ENCODE measurements at places on chromosomes 11 and 22. TPM values are rescaled to one million over a fixed set of nuclear protein-coding genes. Genes with fewer than 3 reads are reported as not detected.

- no peak for DNase-seq
Observed at GRCh38 chr11:13368041-13368446, 90.5 kb downstream of the BMAL1 start.

DNA sequence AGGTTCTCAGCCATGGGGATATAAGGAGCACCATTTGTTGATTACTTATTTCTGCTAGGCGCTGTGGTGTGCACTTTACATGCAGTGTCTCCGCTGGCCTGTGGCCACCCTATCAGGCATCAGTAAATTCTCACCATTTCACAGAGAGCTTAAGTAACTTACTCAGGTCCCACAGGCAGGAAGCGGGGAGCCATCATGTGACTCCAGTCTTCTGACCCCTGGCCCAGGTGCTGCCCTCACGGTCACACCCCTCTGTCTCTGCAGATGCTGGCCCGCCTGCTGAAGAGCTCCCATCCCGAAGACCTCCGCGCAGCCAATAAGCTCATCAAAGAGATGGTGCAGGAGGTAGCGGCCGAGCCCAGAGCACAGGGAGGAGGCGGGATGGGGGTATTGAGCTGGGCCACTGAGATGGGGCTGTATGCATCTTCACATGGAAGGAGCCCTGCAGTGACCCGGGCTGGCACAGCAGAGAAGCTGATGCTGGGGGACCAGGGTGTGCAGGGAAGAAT is 12.8 kb downstream of the GGA1 start:
- no peak for DNase-seq

- DNase-seq, result no peak
Observed at GRCh38 chr11:13297917-13298356, 20.3 kb downstream of the BMAL1 start.

GRCh38 chr22:50178871-50179869 is 6.5 kb upstream of the TRABD start:
- no peak for DNase-seq

P4HA3 gene
- 7.4 TPM for total RNA-seq
